ENCODE measurements at places on chromosomes 5 and 9.

- no peak for DNase-seq
These were observed 243.2 kb downstream of the FSTL4 start for GRCh38 chr5:133368916-133369783.

- no peak for DNase-seq
These were observed at the start of gene PCDHB11 for GRCh38 chr5:141199359-141200235. PCDHB11 (plus strand) TSS chr5:141199627; CDS start chr5:141199775, 148 bp downstream.

DNA sequence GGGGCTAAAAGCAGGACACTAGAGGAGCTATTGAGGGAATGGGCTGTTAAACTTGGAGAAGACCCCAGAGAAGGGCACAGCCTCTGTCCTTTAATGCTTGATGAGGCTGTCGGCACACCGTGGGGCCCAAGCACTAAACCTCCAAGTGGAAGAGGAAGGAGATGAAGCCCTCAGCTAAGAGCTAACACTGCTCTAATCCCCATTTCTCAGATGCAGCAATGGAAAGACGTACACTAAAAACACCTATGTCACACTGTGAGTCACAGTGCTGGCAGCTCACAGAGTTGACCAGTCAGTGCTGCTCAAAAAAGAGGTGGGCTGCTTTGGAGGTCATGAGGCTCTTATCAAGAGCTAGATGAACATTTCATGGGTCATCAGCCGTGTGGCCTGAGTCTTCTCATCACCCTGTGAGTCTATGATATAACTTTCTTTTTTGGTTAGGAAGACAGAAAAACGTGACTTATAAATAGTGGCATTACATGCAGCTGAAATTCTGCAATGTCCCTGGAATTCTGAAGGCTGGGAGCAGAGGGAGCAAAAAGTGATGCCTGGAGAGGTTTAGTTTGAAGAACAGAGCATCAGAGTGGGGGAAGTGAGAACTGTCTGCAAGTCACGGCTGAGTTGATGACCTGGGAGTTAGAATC lies 21.5 kb downstream of the TNFSF8 start:
- DNase-seq: no peak

- DNase-seq: no peak
These were observed 342.9 kb downstream of the TRPM3 start for GRCh38 chr9:70778568-70778967.

- no peak for DNase-seq
These were observed 74.1 kb downstream of the TEK start for GRCh38 chr9:27183131-27183530.

- no peak for DNase-seq
These were observed 8.5 kb upstream of the RALGPS1 start for GRCh38 chr9:126906091-126906490.

DNA sequence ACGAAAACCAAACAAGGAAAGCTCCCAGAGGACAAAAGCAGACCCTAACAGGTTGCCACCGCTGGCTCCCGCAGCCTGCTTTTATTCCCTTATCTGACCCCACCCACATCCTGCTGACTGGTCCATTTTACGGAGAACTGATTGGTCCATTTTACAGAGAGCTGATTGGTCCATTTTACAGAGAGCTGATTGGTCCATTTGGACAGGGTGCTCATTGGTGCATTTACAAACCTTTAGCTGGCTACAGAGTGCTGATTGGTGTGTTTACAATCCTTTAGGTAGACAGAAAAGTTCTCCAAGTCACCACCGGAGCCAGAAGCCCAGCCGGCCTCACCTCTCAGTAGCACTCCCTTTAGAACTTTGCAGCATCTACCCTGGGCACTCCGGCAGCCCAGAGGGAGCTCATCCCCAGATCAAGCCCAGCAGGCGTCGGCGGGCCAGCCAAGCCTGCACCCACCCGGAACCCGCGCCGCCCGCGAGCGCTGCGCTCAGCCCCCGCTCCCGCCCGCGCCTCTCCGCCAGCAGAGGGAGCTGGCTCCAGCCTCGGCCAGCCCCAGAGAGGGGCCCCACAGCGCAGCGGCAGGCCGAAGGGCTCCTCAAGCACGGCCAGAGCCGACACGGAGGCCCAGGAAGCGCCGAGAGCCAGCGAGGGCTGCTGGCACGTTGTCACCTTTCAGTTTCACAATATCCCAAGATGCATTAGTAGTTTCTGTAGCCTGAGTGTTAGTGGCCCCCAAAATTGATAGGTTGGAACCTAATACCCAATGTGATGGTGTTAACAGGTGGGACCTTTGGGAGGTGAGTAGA lies 35.3 kb upstream of the CLPTM1L start:
- DNase-seq: peak; percentile 55

DNA sequence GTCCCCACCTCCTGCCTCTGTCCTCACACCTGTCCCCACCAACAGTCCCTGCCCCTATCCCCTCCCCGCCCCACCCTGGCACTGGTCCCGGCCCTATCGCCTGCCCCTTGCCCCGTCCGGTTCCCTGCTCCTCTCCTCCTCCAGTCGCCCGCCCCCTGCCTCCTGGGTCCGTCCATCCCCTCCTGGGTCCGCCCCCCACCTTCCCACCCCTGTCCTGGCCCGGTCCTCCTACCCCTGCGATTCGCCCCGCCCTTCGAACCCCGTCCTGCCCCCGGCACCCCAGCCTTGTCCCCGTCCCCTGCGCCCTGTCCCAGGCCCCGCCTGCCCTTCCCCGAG lies 372 bp downstream of the EDF1 start:
- no peak for DNase-seq

DNA sequence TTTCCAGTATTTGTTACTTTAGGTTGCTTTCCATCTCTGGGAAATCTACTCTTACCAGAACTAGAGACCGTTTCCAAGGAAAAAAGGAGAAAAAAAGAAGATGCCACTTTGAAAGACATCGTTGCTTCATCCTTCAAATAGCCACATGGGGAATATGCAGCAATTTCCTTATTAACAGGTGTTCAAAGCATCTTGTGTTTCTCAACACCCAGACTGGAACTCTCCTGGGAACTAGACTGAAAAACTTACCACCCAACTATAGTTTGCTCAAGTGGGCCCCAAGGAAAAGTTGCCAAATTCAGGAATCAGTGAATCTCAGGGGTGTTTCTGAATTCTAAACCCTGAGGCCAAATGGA lies 80.0 kb upstream of the JAK2 start:
- DNase-seq: no peak

DNA sequence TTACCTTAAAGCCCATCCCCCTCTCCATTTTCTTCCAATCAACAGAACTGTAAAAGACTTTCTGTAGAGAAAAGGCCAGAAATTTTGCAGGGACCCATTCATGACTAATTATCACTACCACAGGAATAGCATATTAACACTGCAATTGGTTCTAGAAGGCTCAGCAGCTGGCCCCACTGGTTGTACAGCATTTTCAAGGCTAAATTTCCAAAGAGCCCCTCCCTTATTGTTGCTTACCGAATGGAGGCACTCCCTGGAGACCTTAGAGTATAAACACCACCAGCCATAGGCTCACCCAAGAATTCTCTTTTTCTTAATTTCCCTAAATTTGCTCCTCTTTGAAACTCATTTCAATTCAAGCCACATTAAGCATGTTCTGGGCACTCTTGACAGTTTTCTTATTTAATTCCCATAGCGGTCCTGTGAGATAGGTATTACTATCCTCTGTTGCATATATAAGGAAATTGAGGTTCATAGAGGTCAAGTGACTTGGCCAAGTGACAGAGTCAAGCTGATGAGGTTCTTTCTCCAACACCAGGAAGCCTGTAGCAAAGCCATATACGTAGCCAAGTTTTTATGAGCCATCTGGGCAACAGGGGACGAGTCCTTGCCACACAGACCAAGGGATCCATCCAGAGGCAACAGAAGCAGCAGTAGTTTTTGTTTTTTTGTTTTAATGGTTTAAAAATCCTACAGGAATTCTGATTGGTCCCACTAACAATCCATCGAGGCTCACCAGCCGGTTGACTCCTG lies 83.9 kb upstream of the NR5A1 start:
- no peak for DNase-seq

All from activated gamma-delta T cell treated with Interleukin-2 at 50 U/mL for 16 hours (primary cell).